Neural progenitor cell (in vitro differentiated cells): ENCODE measurements at places on chromosomes 7 and 10.

DNA sequence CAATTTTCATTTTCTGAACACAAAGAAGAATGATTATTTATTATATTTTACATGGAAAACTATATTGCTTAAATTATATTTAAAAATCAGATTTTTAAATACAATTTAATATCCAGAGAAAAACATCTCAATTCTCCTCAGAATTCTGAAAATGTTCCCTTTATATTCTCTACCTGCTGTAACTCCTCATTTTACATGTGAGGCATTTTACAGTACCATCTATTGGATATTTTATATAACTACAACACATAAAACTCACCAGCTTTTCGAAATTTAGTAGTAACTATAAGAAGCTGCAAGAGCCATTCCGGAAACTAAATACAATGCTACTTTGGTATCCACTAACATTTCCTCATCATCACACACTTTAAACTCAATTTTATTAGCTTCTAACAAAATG is 264.6 kb downstream of the DGKB start:
- no peak for DNase-seq
- H3K36me3 ChIP-seq, result no peaks in the 10 kb centered on the region
- H3K4me3 ChIP-seq, result no peak overlapping the region
- H3K27ac ChIP-seq, result no peak overlapping the region
- no peaks in the 10 kb centered on the region for H3K27me3 ChIP-seq

DNA sequence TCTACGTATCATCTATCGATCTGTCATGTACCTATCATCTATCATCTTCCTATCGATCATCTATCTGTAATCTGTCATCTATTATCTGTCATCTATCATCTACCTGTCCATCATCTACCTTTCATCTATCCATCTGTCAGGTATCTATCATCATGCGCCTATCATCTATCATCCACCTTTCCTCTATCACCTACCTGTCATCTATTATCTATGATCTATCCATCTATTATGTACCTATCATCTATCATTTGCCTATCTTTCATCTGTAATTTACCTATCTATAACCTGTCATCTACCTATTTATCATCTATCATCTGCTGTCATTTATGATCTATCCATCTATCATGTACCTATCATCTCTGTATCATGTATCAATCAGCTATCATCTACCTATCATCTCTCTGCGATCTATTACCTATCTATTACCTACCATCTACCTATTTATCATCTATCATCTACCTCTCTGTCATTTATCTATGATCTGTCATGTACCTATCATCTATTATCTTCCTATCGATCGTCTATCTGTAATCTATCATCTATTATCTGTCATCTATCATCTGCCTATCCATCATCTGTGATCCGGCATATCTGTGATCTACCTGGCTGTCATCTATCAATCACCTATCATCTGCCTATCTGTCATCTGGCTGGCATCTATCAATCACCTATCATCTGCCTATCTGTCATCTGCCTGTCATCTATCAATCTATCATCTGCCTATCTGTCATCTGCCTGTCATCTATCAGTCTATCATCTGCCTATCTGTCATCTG is 1.6 kb upstream of the VIPR2 start:
- no peak overlapping the region for H3K27ac ChIP-seq
- H3K36me3 ChIP-seq, result no peaks in the 10 kb centered on the region
- H3K4me1 ChIP-seq, result peaks cover 30% of the 10 kb centered on the region
- H3K4me3 ChIP-seq, result no peak overlapping the region
- peaks cover 64% of the 10 kb centered on the region for H3K27me3 ChIP-seq
- DNase-seq, result no peak

DNA sequence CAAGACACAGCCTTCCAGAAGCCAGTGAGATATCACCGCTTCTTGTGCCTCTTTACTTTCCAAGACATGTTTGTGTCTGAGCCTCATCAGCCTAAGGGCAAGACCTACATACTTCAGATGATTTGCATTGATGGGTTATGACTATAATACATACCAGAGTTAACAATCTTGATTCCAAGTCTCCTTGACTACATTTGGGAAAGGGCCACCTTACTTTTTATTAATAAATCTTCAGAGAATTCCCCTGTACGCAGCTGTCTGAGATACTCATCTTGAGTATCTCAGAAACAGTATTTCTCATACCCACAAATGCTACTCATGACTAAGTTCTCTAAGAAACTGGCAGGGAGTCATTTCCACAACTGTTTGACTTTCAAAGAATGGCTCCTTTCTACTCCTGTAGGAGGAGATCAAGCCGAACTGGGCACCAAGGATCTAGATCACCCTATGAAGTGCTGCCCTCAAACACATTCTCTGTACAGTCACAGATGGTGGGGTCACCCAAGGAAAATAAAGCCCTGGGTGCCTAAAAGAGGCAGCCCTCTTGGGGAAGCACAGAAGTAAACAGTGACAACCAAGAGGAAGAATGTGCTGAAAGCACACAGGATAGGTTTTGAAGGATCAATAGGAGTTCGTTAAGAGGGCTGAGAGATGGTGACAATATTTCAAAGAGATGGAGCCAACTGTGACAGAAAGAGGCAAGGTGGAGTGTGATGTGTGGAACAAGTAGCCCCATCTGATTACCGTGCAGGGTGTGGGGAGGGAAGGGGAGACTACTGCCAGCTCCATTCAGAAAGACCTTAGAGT is 138.9 kb downstream of the JAZF1 start:
- no peaks in the 10 kb centered on the region for H3K4me1 ChIP-seq
- no peak overlapping the region for H3K27ac ChIP-seq
- no peaks in the 10 kb centered on the region for H3K27me3 ChIP-seq
- H3K4me3 ChIP-seq, result no peak overlapping the region

GRCh38 chr7:106774768-106775551 is 90.1 kb upstream of the PIK3CG start:
- no peak overlapping the region for H3K4me3 ChIP-seq
- H3K27ac ChIP-seq, result no peak overlapping the region
- no peak for DNase-seq
- no peaks in the 10 kb centered on the region for H3K4me1 ChIP-seq

- no peaks in the 10 kb centered on the region for H3K36me3 ChIP-seq
- H3K4me1 ChIP-seq, result no peaks in the 10 kb centered on the region
- no peak overlapping the region for H3K27ac ChIP-seq
Measured at GRCh38 chr10:4043897-4044665, 259.1 kb upstream of the KLF6 start.

DNA sequence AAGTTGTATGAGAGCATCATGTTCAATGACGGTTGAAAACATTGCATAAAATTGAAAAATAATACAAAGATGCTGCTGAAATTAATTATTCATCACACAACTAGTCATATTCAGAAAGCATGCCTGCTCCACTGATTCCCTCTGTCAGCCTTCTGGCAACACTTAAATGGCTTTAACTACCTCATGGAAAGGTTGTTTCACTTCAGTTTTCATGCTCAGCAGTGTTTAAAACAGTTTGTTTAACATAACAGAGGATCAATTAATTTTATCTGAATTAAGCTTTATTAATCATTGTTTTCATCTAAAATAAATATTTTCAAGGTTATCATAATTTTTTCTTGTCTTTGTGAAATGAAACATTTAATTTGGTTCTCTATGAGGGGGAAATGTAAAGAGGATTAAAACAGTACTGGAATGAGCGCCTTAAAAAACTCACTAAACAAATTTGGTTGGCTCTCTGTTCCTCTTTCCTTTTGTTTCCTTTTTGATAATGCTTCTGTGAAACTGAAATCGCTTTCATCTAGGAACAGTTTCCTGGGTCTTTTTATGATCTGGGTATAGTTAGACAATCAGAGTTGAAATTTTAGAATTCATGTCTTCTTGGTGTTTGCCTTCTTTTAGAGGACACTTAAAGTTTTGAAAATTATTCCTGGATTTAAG is 427.4 kb downstream of the SH2D4B start:
- no peaks in the 10 kb centered on the region for H3K36me3 ChIP-seq
- no peak overlapping the region for H3K27ac ChIP-seq
- no peaks in the 10 kb centered on the region for H3K27me3 ChIP-seq
- H3K4me3 ChIP-seq, result no peak overlapping the region
- DNase-seq, result no peak
- no peaks in the 10 kb centered on the region for H3K4me1 ChIP-seq

DNA sequence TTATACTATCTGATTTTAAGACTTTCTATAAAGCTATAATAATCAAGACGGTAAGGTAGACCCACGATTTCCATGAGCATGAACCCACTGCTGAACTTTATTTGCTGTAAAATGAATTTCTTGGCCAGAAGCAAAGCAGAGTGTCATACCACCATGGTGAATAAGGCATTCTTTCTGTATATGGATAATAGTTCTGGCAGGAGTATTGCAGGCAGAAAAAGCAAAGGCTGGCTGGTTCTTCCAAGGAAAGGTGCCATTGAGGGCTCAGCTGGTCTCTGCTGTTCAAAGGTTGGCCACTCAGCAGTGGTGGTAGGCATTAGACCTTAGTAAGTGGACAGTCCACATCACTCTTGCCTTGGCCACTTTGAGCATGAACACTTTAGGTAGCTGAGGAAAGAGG is 104.1 kb upstream of the KCNMA1 start:
- no peaks in the 10 kb centered on the region for H3K4me1 ChIP-seq
- H3K27ac ChIP-seq, result no peak overlapping the region
- no peak for DNase-seq
- no peaks in the 10 kb centered on the region for H3K27me3 ChIP-seq

DNA sequence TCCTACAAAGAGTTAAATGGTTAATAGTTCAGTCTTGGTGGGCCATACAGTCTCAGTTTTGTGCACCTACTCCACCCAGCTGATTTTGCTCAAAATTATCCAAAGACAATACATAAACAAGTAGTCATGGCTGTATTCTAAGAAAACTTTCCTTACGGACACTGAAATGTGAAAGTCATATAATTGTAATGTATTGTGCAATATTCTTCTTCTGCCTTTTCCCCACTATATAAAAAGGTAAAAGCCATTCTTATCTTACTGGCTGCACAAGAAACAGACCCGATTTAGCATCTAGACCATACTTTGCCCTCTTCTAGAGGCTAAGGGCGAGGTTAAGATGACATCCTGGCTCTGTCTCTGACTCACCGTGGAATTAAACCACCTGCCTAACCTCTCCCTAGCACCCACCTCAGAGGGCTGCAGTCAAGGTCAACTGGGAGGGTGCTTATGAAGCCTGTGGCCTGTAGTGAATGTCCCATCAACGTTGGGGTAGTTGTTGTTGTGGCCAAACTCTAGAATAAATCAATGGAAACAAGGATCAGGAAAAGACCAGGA is 63.8 kb upstream of the DOCK1 start:
- DNase-seq, result no peak
- no peaks in the 10 kb centered on the region for H3K36me3 ChIP-seq
- H3K27me3 ChIP-seq, result no peaks in the 10 kb centered on the region
- no peak overlapping the region for H3K4me3 ChIP-seq

GRCh38 chr10:49274886-49275285 is 24.1 kb upstream of the C10orf71 start:
- H3K27me3 ChIP-seq, result no peaks in the 10 kb centered on the region
- no peak overlapping the region for H3K4me3 ChIP-seq
- DNase-seq, result no peak
- peaks cover 21% of the 10 kb centered on the region for H3K4me1 ChIP-seq
- no peak overlapping the region for H3K27ac ChIP-seq

GRCh38 chr10:28302012-28302637 is 739 bp downstream of the MPP7 start:
- H3K4me3 ChIP-seq, result peak overlapping the region; percentile 74
- DNase-seq, result peak; percentile 38
- no peaks in the 10 kb centered on the region for H3K36me3 ChIP-seq
- H3K4me1 ChIP-seq, result peaks cover 10% of the 10 kb centered on the region
- H3K27me3 ChIP-seq, result peaks cover 38% of the 10 kb centered on the region
- peak overlapping the region; percentile 74 for H3K27ac ChIP-seq

- H3K27ac ChIP-seq, result no peak overlapping the region
- H3K27me3 ChIP-seq, result peaks cover 5% of the 10 kb centered on the region
- H3K4me3 ChIP-seq, result no peak overlapping the region
- no peaks in the 10 kb centered on the region for H3K36me3 ChIP-seq
Measured at GRCh38 chr7:143510854-143511592, 33.4 kb downstream of the TAS2R41 start.

- no peak overlapping the region for H3K27ac ChIP-seq
- no peaks in the 10 kb centered on the region for H3K36me3 ChIP-seq
- DNase-seq, result no peak
- no peak overlapping the region for H3K4me3 ChIP-seq
Measured at GRCh38 chr7:135924302-135924701, 52.9 kb downstream of the MTPN start.

GRCh38 chr7:24290004-24290641 is 6.1 kb downstream of the NPY start:
- no peak overlapping the region for H3K4me3 ChIP-seq
- no peaks in the 10 kb centered on the region for H3K36me3 ChIP-seq
- DNase-seq, result peak; percentile 37
- peaks cover 29% of the 10 kb centered on the region for H3K27me3 ChIP-seq
- no peak overlapping the region for H3K27ac ChIP-seq

DNA sequence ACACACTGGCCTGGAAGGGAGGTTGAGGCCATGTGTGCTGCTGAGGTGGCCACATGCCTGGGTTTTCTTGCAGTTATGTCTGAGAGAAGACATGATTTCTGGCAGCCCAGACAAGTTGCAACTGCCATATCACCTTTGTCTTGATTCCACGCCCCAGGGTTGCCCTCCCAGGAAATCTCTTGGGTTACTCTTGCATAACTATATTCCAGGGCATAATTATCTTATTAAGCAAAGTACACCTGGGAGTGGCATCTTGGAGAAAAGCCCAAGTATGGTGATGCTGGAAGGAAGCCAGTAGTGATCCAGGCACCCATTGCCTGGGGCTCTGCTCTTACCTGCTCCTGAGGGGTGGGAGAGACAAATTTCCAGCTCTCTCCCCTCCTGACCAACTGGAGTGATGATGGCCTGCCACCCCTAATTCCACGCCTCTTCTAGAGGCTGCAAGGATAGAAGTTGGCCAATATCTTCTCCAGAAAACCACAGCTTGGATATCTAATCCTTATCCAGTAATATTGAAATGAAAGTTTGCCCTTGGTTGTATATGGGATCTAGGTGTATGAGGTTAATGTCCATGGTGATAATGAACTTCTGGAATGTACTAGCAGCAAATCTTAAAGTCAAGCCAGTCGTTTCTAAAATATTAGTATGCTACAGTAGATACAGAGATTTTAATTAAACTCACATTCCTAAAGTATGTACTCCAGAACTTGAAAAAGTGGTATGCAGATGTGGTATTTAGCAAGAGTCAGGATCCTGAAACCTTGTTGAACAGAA is 5.0 kb downstream of the AKR1B10 start:
- no peaks in the 10 kb centered on the region for H3K27me3 ChIP-seq
- no peak overlapping the region for H3K27ac ChIP-seq
- H3K4me1 ChIP-seq, result peaks cover 11% of the 10 kb centered on the region
- no peaks in the 10 kb centered on the region for H3K36me3 ChIP-seq

DNA sequence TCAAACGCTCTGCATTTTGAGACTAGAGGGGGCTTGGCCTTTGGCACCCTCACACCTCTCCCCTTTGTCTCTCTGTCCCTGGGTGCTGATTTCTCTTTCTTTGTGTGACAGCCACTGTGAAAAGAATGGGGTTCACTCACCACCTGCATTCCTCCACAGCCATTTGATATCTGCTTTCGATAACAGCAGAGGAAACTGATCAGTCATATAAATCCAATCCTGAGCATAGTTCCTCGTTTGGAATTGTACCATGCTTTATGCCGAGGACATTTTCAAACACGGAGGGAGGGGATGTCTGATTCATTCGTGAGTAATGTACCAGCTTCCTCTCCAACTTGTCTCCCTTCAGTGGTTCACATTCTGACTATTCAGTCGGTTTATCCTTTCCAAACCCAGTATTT is 15.8 kb downstream of the MET start:
- H3K4me1 ChIP-seq, result peaks cover 24% of the 10 kb centered on the region
- DNase-seq, result peak; percentile 31
- no peak overlapping the region for H3K27ac ChIP-seq
- no peaks in the 10 kb centered on the region for H3K36me3 ChIP-seq
- H3K27me3 ChIP-seq, result no peaks in the 10 kb centered on the region
